Aorta (tissue), 5 donors: ENCODE measurements at places on chromosomes 16 and 17. TPM values are rescaled to one million over a fixed set of nuclear protein-coding genes. Genes with fewer than 3 reads are reported as not detected.

Gene GDPD3
- 2.1 TPM for polyA plus RNA-seq

Gene MYL4
- 3.0 TPM for polyA plus RNA-seq

Gene KRTAP4-4
- not detected for polyA plus RNA-seq

Gene STX1B
- polyA plus RNA-seq: 2.2 TPM

Gene CCL17
- not detected for polyA plus RNA-seq

Gene SMIM22
- polyA plus RNA-seq: 0.51 TPM

DNA sequence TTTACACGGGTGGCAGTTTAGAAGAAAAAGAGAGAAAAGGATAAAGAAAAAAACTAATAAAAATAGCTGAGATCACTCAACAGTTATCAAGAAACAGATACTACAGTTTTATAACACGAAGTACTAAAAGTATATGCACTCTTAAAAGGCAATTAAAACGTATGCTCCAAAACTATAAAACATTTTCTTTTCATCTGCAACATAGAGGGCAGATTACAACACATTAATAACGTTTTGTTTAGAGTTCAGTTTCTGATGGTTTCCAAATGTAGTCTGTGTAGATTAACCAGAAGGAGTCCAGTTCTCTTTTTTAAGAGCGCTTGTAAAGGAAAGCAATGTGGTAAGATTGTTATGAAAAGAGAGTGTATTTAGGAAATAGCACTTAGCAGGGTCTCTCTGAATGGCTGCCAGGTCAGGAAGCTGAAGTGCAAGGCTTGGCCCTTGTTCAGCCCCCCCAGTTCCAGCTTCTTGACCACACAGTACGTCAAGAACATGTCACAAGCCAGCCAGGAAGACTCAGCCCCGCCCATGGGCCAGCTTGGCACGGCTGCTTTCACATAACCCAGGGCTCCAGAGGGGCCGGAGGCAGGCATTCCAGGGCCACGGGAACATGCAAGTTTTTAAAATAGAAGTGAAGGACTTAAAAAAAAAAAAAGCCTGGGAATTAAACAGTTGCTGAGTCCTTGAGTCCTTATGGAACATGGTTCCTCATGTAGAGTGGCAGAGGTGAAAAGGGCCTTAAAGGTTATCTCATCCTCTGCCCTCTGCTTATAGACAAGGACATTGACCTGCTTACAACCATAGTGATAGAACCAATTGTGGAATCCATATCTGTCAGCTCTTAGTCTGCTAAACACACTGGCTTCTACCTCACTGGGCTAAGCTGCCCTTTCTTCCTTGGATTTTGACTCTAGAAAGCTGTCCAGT, 147.4 kb upstream of the TBX2 start:
- peak; percentile 96 for DNase-seq

- DNase-seq: no peak
Measured at GRCh38 chr17:75724016-75725003, 3.1 kb downstream of the ITGB4 start.

DNA sequence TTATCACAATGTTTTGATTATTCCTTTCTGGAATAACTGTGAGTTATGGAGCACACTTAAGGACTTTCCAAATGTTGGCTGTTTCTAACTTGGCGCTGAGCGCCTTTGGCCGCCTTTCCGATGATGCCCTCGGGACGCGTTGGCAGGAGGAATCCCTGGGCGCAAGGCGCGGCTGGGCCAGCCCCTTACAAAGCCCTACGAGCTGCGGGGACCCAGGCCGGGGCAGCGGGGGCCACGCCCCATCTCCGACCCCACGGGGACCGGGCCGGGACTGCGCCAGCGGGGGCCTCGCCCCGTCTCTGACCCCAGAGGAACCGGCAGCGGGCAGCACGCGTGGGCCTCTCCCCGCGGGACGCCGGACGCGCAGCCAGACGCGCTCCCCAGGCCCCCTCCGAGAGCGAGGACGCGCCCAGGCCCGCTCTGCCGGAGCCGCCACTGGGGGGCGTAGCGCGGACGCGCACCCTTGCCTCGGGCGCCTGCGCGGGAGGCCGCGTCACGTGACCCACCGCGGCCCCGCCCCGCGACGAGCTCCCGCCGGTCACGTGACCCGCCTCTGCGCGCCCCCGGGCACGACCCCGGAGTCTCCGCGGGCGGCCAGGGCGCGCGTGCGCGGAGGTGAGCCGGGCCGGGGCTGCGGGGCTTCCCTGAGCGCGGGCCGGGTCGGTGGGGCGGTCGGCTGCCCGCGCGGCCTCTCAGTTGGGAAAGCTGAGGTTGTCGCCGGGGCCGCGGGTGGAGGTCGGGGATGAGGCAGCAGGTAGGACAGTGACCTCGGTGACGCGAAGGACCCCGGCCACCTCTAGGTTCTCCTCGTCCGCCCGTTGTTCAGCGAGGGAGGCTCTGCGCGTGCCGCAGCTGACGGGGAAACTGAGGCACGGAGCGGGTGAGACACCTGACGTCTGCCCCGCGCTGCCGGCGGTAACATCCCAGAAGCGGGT, at the start of gene GAA:
TSS of gene GAA (plus strand) at position 571 of the 935 bp plus-strand sequence. CDS start 3,006 bp downstream, outside the sequence.
- DNase-seq: peak; percentile 95

DNA sequence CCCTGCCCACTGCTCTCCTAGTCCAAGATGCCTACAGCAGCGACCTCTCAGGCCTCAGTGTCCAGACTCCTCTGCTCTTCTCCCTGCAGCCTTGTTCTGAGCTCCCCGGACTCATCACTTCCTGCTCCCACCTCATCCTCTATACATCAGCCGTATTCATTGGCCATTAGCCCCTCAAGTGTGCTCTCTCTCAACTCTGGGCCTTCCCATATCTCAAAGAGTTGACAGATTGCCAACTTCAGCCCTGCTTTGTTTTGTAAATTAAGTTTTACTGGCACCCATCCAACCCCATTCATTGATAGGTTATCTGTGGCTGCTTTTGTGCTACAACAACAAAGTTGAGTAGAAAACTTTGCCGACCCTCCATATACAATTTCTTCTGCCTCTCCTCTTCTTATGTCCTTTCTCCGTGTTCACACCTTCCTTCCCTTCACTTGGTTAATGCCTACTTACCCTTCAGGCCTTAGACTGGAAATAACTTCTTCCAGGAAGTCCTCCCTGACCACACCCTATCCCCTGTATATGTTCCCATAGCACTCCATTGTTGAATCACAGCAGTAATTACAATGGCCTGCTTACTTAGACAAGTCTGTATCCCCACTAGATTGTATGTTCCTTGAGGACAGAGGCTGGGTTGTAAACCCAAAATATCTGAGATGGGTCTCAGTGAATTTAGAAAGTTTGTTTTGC, 63.4 kb upstream of the TANC2 start:
- DNase-seq: no peak

DNA sequence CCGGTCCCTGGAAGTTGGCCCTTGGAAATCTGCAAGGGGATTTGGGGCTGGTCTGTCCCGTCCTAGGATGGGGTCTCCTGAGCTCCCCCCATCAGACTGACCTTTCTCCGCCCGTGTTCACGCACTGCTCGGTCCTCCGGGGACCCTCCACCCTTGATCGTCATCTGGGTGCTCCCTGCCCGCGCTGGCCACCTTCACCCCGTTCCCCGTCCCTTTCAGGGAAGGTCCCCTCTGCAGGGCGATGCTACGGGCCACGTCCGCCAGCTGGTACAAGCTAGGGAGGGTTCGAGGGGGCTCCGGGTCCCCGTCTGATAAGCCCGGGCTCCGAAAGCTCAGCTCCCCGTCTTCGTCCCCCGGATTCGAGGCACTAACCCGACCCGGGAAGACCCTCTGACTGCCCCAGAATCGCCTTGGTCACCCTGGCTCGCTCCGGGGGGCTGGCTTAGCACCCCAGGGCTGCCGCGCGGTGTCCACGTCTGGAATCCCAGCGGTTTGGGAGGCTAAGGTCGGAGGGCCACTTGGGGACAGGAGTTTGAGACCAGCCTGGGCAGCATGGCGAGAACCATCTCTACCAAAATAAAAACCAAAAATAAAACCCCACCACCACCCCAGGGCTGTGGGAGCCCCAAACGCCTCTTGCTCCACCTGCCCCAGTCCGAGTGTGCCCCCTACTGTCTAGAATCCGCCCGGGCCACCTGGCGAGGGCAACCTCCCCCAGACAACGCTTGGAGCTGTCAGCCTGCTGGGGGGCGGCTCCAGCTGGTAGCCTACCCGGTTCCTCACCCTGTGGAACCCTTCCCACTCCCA, 1.1 kb upstream of the SLC43A2 start:
- peak; percentile 84 for DNase-seq

DNA sequence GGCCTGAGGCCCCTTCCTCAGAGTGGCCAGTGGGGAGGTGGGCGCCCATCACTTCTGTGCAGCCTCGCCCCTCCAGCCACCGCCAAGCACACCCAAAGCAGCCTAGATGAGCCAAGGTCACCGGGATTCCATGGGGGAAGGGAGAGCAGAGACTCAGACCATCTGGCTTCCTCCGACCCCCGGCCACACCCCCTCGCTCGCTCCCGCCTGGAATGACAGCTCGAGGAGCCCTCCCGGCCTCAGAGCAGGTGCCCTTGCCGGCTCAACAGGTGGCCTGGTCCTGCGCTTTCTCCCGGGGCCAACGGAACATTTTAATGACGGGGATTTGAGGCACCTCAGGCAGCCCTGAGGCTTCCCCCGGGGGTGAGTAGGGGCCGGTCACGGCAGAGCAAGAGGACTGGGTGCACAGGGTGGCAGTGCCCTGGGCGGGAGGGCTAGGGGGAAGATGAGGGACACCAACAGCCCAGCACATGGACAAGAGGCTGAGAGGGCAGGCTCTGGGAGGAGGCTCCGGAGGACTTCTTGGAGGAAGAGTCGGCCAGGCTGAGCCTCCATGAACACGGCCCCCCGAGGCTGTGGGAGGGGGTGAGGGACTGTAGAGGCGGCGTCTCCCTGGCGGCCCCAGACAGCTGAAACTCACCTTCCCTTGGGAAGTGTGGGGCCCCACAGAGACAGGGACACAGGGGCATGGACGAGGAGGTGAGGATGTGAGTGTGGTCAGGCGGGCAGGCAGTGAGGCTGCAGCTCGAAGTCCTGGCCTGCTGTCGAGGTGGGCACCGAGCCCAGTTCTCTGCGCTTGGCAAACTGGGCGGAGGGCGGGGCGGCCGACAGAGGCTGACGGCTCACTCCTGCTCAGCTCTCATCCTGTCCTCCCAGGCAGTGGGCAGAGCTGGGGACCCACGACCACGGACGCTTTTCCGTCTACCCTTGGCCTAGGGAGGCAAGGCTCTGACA, 12.5 kb upstream of the C1QTNF8 start:
- DNase-seq: peak; percentile 92

DNA sequence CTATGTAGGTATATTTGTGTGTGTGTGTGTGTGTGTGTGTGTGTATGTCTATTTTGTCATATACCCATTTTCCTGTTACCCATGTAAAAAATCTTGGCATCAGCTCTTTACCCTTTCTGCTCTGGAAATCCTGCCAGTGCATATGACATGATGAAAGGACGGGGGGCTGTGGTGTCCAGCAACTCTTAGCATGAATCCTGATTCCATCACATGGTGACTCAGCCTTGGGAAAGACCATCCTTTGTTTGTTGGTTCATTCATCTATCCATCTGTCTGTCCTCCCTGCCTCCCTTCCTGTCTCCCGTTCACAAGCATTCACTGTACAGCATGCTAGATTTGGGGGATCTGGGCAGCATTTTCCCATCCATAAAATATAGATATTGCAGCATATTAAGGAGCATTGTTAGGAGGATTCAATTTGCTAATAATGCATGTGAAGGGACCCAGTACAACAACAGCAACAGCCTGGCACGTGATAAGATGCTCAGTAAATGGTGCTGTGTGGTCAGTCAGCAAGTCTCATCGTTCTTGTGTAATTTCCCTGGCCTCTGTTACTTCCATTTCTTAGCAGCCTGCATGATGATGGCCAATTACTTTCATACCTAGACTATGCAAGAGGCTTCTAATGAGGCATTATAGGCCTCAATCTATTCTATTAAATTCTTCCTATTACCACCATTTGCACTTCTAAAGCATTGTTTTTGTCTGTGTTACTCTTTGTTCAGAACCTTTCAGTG, 191.0 kb downstream of the PRKCA start:
- DNase-seq: no peak

DNA sequence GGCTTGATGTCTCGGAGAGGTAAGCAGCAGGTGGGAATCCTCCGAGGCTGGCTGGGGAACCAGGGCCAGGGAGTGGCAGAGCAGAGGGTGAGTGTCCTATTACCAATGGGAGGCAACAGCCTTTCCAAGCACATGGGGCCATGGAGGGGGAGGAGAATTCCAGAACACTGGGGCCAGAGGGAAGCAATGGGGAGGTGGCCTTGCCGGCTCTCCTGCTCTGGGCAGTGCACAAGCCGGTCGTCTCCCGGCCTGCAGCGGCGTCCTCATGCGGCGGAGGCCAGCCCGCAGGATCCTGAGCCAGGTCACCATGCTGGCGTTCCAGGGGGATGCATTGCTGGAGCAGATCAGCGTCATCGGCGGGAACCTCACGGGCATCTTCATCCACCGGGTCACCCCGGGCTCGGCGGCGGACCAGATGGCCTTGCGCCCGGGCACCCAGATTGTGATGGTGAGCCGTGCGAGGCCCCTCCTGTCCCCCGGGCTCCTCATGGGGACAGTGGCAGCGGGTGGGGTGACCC, 21.9 kb downstream of the SGSH start:
- DNase-seq: no peak

DNA sequence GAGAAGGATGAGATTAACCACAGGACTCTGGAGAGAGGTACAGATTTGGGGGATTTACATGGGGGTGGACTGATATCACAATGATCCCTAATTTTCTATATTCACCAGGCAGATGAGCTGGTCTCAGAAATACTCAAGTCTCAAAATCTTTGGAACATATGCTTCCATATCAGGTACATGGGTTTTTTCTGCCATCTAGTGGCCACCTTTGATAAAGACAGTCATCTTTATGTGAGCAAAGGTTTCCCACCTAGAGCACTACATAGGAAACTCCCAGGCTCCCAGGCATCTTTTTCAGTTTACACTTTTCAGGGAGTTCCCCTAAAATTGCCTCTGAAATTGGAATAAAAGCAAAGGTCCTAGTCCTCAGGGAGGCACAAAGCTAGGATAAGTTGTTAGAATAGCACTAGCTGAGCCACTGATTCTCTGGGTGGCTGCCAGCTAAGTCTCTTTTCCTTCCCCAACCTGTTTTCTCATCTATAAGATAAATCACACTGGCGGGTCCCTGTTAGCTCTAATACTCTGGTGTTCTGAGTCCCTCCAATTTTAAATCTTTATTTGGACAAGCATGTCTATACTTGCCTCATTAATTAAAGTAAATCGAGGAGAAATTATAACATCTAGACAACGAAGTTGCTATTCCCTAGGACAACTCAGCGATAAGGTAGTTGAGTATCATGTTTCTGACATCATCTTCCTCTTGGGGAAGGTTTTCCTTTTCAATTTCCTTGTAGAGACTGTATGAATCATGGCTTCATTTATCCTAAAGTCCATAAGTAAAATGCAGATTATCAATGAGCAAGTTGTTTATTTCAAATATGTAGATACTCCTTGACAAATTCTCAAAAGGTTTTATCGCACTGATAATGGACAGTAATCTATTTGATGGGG, 19.0 kb upstream of the MON1B start:
- DNase-seq: no peak

GRCh38 chr17:76445697-76446448, 7.1 kb downstream of the UBE2O start:
- no peak for DNase-seq

GRCh38 chr16:53662072-53662471, 41.6 kb downstream of the RPGRIP1L start:
- no peak for DNase-seq

- no peak for DNase-seq
Measured at GRCh38 chr16:10356870-10357842, 28.7 kb upstream of the ATF7IP2 start.
